CD8-positive, alpha-beta memory T cell (primary cell): ENCODE measurements at places on chromosomes 3 and 15. TPM values are rescaled to one million over a fixed set of nuclear protein-coding genes. Genes with fewer than 3 reads are reported as not detected.

Gene FOXL2NB
- total RNA-seq = not detected

Gene KCNMB2
- not detected for total RNA-seq

Gene TBC1D21
- total RNA-seq = not detected

DNA sequence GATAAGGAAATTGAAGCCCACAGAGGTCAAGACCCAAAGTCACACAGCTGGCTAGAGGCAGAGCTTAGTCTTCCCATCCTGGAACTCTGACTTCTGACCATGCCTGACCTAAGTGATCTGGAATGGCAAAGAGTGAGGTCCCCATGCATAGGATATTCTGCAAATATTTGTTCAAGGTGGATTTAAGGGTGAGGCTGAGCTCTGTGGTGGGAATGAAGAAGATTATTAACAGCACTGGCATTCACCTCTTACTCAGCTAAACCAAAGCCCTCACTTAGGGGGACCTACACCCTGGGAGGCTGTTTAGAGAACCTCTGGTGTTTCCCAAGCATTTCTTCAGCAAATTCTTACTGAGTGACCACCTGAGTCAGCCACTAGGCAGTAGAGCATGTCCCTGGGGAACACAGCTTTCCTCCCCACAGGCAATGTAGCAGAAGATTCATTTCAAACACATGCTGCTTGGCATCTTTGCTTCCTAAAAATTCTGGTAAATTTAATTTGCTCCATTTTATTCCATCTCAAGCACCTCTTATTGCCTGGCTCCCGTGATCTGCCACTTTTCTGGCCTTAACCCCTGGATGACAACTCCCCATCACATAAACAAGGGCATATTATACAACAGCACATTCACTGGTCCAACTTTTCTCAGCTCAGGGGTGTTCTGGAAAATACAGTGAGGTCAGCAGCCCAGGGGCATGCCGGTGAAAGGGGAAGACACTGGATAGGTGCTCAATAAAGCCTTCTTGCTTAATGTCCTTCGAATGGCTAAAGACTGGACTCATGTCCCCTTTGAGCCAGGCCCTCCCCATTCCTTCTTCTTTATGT lies 176.0 kb downstream of the ABHD5 start:
- DNase-seq = no peak

DNA sequence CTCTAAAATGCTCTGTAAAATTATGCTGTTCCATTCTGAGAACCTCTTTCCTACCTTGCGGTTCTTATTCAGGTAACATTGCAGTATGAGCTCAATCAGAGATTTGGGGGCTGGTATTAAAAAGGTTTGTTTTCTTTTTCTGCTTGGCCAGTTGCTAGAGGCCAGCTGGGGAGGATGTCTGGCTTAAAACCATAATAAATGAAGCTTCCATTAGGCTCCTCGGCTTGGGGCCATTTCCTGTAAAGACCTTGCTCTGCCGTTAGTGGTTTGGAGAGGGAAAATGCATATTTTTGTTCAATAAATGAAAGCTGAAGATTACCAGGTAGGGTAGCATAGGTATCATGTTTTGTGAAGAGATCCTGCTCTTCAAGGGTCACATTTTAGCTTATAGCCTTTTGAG lies 55.2 kb downstream of the MCTP2 start:
- DNase-seq = no peak

GRCh38 chr3:17830788-17831187 lies 88.4 kb upstream of the TBC1D5 start:
- no peak for DNase-seq

GRCh38 chr15:92087211-92087610 lies 233.7 kb downstream of the SLCO3A1 start:
- no peak for DNase-seq

DNA sequence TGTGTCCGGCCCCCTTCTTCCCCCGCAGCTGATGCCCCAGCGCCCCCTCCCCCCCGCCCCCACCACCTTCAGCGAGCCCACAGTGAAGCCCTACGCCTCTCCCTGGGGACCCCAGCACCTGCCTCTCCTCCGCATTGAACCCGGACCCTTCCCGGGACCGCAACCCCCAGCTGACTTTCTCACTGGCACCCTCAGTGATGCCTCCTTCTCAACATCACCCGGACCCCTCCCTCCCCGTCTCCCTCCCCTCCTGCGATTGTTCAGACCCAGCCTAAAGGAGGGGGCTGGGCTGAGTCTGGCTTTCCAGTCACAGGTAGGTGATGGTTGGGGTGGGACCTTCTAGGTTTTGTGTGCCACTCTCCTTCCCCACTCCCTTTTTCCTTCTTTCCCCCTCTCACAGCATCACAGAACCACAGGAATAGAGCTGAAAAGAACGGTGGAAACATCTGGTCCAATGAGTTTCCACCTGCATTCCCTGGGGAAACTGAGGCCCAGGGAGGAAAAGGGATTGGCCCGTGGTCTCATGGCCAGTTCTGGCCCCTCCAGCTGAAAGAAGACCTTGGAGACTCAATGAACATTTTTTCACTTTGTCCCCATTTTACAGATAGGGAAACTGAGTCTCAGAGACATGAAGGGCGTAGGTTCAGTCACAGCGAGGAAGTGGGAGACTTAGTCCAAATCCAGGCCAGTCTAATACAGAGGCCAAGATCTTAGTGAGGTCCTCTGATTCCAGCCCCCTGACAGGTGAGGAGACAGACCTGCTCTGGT lies 828 bp downstream of the CAND2 start:
- no peak for DNase-seq

- no peak for DNase-seq
Observed at GRCh38 chr3:126516152-126516935, 1.2 kb downstream of the UROC1 start.

GRCh38 chr3:101938262-101938847 lies 89.0 kb downstream of the NFKBIZ start:
- DNase-seq = no peak

DNA sequence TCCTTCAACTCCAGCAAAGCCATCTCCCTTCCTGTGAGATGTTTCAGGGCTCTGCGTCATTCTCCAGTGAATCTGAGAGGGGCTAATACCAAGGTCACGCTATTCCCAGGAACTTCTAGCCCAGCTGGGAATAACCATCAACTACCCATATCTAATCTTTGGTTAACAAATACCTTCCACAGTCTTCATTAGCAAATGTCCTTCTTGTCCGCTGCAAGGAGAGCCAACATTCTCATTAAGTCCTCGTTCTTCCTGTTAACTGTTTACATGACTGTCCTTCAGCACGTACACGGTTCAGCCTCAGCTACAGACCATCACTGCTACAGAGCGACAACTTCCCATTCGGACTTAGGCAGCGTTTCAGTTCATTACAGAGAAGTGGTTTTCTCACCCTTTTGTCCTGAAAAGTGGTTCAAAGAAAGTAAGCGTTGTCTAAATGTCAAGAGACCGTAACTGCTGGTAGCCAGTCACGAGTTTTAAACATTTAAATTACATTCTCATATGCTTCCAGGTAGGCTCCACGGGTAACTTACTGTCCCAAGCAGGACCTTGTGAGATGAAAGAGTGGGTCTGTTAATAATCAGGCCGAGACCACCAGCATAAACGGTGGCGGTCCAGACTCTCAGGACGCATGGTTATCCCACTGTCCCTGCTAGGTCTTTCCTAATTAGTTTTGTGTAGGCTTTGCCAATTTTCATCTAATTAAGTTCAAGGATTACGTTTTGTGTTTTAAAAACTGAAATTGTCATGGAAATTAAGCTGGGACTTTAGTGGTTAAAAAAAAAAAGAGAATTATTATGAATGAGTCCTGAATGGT lies 63.8 kb downstream of the CHSY1 start:
- no peak for DNase-seq

DNA sequence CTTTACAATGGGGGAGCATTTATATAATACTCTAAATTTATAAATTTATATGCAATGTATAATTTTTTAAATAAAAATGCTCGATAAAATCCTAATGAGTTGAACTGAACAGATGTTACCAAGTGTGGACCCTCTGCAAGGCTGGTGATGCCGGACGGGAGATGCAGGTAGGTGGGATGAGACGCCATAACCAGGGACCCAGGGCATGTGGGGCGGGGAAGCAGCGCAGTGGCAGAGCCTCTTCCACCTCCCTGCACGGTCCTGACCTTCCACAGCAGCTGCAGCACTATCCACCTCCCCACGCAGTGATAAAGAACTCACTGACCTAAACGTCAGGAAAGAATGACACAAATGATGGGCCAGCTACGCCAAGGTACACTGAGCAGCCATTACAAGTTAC lies 12.8 kb downstream of the PCSK6 start:
- no peak for DNase-seq

DNA sequence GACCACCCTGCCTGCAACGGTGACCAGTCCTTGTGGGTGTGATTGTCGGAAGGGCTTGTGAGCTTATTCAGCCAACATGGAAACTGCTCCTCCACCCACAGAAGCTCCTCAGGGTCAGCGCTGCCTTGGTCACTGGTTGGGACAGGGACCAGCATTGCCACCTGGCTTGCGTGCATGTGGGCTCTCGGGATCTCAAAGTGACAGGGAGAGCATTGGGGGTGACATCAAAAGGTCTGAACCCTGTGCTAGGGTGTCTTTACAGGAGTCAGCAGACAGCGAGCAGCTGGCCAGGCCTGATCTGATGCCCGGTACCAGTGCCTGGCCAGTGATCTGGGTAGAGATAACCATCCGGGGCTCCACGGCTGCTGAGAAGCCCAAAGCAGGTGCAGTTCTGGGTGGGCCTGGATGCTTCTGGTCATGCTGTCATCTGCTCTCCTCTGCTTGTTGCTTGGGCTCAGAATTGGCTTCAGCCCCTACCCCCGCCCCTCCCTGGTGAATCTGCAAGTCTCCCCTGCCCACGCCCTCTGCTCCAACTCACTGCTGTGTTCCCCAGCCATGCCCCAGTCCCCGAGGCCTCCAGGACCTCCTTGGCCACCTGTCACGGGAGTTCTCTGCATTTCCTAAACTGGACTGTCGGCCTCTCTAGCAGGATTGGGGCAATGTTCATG lies 134.8 kb downstream of the NSMCE3 start:
- no peak for DNase-seq

DNA sequence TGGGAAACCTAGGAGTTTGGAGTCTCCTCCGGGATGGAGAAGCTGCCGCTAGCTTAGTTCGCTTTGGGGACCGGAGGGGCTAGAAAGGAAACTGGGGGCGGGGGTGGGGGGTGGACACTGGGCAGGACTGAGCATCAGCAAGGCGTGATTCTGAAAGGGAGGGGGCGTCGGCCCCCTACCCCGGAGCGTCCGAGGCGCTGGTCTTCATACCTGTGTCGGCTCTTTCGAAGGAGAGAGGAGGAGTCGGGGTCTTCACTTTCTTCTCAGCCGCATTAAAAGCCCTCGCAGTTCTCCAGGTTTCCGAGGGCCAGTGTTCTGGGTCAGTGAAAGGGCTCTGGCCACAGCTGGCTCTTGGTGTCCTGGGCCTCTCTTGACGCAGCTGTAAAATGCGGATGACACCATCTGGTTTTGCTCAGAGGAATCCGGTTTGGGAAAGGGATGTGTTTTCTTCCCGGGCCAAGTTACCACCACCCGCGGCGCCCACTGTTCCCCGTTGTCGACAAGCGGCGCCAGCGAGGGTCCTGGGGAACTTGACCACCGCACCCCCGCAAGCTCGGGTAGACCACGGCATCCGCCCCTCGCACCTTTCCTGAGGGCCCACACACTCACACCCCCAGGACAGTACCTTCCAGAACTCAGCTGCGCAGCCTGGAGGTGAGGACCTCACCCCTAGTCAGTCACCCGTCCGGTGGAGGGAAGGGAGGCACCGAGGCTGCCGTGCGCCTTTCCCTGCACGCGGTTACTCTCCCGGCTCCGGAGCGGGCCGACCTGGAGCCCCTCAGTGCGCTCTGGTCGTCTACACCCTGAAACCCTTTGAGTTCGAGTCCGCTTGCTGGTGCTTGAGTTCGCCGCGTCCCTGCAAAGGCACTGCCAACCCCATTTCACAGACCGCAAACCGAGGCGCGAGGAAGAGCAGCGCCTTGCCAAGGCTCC lies 660 bp downstream of the CCK start:
- DNase-seq = no peak

GRCh38 chr3:192943393-192943792 lies 25.7 kb upstream of the MB21D2 start:
- DNase-seq = no peak

DNA sequence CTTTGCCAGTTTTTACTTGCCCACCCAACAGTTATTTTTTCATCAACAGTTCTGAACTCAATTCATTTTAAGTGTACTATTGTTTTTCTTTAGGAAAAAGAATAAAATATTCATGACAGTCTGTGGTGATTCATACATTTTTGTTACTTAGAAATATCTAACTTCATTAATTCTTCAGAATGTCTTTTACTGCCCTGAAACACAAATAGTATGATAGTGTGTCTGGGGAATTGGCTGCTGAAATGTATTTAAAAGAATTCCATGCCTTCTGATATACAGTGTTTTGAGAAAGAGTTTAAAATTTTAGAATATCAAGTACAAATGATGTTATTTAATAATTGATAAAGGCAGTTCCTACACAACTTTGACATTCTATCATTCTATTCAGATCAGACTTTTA lies 854.1 kb downstream of the NAALADL2 start:
- DNase-seq = no peak
